ENCODE measurements at places on chromosomes 2 and 18. TPM values are rescaled to one million over a fixed set of nuclear protein-coding genes. Genes with fewer than 3 reads are reported as not detected.

Gene SLC30A3
- total RNA-seq = not detected

Gene ZNF396
- total RNA-seq = 0.08 TPM

Gene SERPINB11
- total RNA-seq = not detected

Gene ALLC
- total RNA-seq = not detected

Gene MALL
- 17.4 TPM for total RNA-seq

Gene CFAP221
- total RNA-seq = not detected

Gene ERICH2
- 1.4 TPM for total RNA-seq

Gene CCDC138
- total RNA-seq = 2.3 TPM

Gene BUB1
- 46.6 TPM for total RNA-seq

Gene FIGN
- total RNA-seq = 0.70 TPM

Gene KIF3C
- total RNA-seq = 22.1 TPM

Gene REG1A
- total RNA-seq = not detected

Gene CCL20
- 10.0 TPM for total RNA-seq

Gene STK39
- total RNA-seq = 21.2 TPM

Gene NAT8
- total RNA-seq = not detected

Data from hair follicular keratinocyte (primary cell).